ENCODE measurements at places on chromosomes 13 and 19. TPM values are rescaled to one million over a fixed set of nuclear protein-coding genes. Genes with fewer than 3 reads are reported as not detected.

PRDX2 gene
- total RNA-seq: 145 TPM

GDF15 gene
- 20.5 TPM for total RNA-seq

- no peak overlapping the region for H3K4me3 ChIP-seq
- peak overlapping the region; percentile 54 for H3K27ac ChIP-seq
- H3K36me3 ChIP-seq: peaks cover 37% of the 10 kb centered on the region
- peaks cover 26% of the 10 kb centered on the region for H3K4me1 ChIP-seq
- DNase-seq: peak; percentile 73
- no peaks in the 10 kb centered on the region for H3K27me3 ChIP-seq
Observed at GRCh38 chr13:33119856-33120543, 103.8 kb downstream of the KL start.

DNA sequence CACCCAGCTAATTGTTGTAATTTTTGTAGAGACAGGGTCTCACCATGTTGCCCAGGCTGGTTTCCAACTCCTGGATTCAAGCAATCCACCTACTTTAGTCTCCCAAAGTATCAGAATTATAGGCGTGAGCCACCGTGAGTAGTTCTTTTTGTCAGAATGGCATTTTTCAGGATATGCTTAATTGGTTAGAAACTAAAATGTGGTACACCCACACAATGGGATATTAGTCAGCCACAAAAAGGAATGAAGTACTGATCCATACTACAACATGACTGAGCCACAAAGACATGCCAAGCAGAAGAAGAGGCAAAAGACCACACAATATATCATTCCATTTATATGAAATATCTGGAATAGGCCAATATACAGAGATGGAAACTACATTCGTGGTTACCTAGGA, 41.7 kb upstream of the MAP3K10 start:
- H3K27ac ChIP-seq: no peak overlapping the region
- peaks cover 6% of the 10 kb centered on the region for H3K4me1 ChIP-seq
- no peaks in the 10 kb centered on the region for H3K36me3 ChIP-seq
- H3K27me3 ChIP-seq: no peaks in the 10 kb centered on the region

ZNF177 gene
- 1.2 TPM for total RNA-seq

DNA sequence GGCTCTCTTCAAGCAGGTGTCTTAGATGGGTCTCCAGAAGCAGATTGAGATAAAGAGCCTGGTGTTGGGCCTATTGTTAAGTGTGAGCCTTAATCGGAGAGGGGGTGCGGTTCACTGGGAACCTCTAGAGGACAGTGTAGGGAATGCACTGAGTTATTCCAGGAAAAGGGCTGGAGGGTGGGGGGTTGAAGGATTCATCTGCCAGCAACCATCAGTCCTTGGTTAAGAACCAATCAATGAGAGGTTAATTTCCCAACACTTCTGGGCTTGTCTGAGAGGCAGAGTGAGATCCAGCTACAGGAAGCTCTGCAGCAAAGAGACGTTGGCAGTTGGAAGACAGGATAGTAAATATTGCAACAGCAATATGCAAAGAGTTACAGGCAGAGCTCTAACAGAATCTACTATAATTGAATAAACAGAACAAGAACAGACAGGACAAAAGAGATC, 28.7 kb downstream of the CYP4F2 start:
- no peak for DNase-seq
- no peak overlapping the region for H3K4me3 ChIP-seq
- no peak overlapping the region for H3K27ac ChIP-seq
- no peaks in the 10 kb centered on the region for H3K36me3 ChIP-seq
- H3K4me1 ChIP-seq: no peaks in the 10 kb centered on the region

CYP4F2 gene
- not detected for total RNA-seq

GRCh38 chr19:47824396-47824795, 2.7 kb downstream of the CRX start:
- H3K27ac ChIP-seq: no peak overlapping the region
- H3K36me3 ChIP-seq: no peaks in the 10 kb centered on the region
- H3K4me1 ChIP-seq: no peaks in the 10 kb centered on the region
- H3K27me3 ChIP-seq: peaks cover 18% of the 10 kb centered on the region
- H3K4me3 ChIP-seq: no peak overlapping the region

EPN1 gene
- 156 TPM for total RNA-seq
